ENCODE measurements at places on chromosomes 1 and 21.

DNA sequence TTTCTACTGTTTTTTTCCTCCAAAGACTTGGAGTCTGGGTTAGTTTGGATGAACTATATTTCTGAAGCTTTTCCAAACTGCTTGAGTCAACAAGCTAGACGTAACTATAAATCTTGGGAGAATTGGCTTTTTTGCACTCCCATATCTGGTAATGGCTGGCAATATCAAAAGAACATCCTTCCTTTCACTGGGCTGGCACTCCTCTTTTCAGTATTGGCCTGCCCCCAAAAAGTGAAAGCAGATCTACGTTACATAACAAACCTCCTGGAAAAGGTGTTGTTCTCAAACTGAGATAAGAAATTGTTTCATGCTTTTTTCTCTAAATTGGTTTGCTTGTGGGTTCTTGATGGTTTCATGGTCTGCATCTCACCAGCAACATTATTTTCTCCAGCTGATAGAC lies 499.3 kb downstream of the NEGR1 start:
- DNase-seq = no peak

- DNase-seq = no peak
Observed at GRCh38 chr1:183892351-183892793, 87.5 kb downstream of the RGL1 start.

DNA sequence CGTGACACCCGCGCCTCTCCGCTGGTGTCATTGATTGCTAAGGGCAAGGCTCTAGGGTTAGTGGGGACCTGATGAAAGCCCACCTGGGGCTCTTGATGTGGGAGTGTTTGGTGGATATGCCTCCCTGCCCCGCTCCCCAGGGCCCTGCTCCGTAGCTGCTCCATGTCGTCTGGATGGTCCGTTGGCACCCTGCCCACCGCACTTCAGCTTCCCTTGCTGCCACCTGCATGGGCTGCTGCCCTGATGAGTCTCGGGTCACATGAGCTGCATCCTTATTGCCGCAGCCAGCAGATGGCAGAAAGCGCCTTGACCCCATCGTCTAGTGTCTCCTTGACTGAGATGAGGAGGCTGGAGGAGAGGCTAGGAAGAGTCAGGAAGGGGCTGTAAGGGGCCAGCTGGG lies 439.4 kb downstream of the CAMTA1 start:
- DNase-seq = no peak

- DNase-seq = no peak
Observed at GRCh38 chr1:204396015-204396583, 15.5 kb downstream of the PPP1R15B start.

DNA sequence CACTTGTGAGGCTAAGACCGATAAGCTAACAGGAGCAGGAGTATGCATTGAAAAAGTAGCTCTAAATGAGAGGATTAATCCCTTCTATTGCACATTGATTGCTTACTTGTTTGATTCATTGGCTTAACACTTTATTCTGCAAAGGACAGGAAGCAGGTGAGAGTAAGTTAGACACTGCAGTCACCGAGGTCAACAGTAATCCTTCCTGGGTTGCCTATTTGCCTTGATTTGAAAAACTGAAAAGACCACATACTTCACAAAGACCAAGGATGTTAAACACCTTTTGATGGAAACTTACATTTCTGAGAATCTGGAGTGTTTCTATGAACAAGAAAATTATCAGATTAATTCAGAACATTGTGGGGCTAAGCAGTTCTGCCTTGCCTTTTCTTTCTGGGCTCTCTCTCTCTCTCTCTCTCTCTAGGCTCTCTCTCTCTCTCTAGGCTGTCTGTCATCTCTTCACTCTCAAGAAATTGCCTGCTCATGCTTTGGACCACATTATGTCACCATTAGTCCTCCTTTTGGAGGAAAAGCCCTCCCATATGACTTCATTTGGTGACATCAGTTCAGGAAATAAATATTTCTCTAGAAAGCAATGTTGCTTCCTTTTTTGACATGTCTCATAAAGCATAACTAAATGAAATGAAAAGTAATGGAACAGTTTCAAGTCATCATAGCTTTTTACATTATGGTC lies 103.8 kb downstream of the TNFSF18 start:
- DNase-seq = no peak

DNA sequence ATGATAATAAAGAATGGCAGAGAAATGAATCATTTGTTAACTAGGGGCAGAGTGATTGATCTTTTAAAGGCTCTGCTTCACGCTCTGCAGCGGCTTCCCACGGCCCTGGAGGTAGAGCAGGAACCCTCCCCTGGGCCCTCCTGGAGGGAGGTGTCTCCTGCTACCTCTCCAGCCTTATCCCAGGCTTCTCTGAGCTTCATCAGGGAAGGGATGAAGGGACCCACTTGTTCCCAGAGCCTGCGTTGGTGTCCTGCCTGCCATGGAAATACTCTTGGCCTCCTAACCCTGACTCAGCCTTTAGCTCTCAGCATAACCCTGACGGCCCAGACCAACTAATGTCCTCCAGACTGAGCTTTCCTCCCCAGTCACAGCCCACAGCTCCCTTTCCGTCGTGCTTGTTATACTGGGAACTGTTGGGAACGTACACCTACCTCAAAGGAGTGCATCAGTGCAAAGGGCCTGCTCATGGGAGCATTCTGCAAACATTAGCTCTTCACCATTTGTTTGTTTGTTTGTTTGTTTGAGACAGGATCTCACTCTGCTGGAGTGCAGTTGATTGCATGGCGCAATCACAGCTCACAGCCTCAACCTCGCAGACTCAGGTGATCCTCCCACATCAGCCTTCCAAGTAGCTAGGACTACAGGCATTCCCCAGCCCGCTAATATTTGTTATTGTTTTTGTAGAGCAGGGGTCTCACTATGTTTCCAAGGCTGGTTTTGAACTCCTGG lies 17.4 kb upstream of the HNRNPU start:
- no peak for DNase-seq

GRCh38 chr21:19236209-19236608 lies 832.6 kb upstream of the TMPRSS15 start:
- DNase-seq = no peak

GRCh38 chr1:9494936-9495758 lies 44.1 kb upstream of the SLC25A33 start:
- DNase-seq = peak; percentile 85

DNA sequence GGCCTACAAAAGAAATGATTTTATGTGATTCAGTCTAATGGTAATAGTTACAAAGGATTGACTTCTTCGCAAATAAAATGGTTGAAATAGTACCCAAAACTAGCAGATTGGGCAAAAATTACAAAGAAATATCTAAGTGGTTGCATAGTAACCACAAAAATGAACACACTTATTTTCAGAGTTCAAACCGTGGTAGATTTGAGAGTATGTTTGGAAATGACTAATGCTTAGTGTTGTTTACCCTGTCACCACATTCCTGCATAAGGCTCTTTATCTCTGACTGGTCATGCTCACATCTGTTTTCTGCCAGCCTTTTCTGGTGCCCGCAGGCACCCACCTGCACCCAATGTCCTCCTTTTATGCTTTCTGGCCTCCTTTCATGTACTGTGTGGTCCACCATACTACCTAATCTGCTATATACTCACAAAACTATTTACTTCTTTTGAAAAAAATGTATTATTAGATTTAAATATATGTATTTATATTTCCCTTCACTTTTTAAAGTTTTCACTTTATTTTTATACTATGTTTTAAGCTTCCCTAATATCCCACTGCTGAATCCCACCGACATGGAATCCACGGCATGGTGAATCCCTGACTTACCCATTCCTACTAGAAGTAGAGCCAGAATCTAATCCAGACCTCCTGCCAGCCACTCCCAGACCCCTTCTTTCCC lies 30.3 kb downstream of the PTPRC start:
- DNase-seq = peak; percentile 71

- no peak for DNase-seq
Observed at GRCh38 chr1:18137759-18138345, 30.3 kb downstream of the IGSF21 start.

DNA sequence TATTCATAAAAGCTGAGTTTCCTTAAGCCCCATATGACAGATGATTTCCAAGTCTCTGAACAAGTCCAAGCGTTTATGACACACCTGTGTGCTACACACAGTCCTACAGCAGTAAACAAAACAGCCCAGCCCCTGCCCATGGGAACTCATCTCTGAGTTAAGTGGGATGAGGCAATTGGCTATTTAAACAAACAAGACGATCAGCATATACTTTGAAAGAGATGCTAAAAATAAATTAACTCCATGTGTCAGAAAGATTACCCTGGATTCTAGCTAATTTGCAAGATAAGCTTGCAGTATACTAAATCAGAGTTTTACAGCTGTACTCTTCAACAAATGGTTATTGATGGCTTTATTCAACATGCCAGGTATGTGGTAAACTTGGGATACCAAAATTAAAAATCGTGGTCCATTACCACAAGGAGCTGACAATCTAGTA lies 7.0 kb downstream of the PSMG1 start:
- no peak for DNase-seq

- no peak for DNase-seq
Observed at GRCh38 chr1:111980686-111981085, 8.8 kb downstream of the KCND3 start.

- peak; percentile 87 for DNase-seq
Observed at GRCh38 chr1:24294716-24295371, 24.3 kb upstream of the GRHL3 start.

DNA sequence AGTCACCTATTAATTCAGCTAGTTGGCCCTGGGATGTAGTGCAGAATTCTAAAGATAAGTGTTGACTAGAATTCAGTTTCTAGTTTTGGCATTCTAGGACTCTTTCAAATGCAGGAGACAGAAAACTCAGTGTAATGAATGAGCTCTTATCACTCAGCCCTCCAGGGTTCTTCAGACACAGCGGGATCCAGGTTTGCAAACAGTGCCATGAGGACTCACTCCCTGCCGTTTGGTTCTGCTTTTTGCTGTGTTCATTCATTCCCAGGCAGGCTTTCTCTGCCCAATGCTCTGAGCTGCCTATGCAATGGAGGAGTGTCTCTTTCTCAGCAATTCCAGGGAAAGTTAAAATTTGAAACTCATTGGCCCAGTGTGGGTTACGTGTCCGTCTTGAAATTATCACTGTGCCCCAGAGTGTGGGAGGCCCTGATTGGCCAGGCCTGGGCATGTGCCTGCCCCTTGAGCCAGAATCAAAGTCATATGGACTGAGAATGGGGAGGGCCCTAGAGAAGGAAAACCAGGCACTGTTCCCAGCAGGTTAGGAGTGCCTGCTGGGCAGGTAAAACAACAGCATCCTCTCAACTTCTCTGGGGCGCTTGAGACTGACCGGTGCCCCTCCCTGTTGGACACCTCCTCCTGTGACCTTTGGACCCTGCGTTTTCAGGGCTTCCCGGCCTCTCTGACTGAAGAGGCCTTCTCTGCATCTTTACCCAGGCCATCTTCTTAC lies 43.4 kb downstream of the TMEM51 start:
- no peak for DNase-seq

- no peak for DNase-seq
Observed at GRCh38 chr1:218357211-218357892, 12.2 kb downstream of the TGFB2 start.

DNA sequence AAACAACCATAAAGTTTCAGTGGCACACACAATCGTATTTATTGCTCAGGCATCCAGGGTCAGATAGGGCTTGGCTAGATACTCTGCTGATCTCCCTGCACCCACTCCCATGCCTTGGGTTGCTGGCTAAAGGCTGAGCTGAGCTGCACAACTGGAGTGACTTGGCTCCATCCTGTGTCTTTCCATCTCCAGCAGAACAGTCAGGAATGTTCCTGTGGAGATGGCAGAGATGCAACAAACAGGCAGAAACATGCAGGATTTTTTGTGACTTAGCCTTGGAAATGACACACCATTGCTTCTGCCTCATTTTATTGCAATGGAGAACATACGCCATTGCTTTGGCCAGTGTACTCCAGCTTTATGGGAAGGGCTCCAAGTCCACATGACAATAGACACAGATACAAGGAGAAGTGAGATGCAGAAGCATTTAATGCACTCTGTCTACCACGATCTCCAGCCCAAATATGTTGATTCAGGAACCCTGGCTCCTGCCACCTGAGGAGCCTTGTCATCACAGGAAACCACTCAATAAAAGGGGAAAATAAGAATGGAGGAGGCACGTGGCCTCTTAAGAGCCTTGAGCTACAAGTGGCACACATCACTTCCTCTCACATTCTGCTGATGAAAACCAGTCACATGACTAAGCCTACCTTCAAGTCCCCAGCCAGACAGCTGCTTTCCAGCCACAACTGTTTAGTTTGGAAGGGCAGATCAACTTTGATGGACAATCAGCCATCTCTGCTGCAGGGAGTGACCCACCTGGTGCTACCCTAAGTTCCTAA lies 10.1 kb upstream of the GUCA2B start:
- DNase-seq = peak; percentile 4

DNA sequence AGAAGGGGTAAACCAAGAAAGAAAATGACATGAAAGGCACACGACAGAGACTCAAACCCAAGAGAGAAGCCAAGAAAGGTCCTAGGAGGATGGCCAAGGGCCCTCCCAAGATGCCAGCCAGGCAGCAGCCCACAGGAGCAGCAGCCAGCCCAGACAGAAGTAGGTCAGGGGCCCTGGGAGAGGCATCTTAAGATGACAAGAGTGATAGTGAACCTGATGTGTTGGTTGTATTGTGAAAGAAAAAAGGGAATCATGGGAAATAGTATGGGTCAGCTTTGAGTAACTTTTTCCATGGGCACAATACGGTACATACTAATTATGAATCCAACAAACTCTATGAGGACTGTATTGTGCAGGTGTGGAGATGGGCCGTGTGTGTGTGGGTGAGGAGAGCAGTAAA lies 3.3 kb downstream of the CCSAP start:
- no peak for DNase-seq

DNA sequence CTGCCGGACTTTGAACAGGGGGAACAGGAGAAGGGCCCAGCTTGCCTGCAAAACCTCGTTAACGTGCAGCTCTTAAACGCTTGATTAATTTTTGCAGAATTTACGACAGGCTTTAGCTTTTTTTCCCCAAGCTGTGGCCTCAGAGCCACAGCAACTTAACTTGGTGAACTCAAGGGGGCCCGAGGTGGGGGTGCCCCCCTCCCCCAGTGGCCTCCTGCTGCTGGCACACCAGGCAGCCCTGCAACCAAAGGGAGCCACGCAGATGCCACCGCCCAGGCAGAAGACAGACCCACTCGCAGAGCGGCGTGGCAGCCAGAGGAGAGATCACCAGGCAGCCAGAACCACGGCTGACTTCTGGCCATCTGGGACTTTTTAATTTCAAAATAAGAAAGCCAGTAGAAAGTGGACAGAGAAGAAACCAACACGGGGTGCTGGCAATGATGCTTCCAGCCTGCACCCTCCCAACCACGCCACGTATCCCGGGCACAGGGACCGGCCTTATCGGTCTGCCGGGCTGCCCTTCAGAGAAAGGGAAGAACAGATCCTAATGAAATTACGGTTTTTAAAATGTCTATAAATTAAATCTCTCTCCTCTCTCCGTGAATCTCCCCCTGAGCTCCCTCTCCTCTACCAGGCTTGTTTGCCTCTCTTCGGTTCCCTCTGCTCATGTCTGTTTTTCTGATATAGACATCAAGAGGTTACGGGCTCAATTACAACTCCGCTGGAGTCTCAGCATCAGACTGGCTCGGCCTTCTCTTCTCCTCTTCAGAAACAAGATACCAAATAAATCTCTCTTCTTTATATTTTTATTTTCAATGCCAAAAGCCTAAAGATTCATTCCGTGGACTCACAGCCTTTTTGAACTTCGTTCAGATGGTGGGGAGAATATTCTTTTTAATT lies 6.4 kb downstream of the CASZ1 start:
- no peak for DNase-seq
